CD4-positive, alpha-beta T cell (primary cell): ENCODE measurements at places on chromosomes 7 and 10.

- DNase-seq: no peak
Observed at GRCh38 chr10:71249996-71250395, 37.6 kb downstream of the UNC5B start.

DNA sequence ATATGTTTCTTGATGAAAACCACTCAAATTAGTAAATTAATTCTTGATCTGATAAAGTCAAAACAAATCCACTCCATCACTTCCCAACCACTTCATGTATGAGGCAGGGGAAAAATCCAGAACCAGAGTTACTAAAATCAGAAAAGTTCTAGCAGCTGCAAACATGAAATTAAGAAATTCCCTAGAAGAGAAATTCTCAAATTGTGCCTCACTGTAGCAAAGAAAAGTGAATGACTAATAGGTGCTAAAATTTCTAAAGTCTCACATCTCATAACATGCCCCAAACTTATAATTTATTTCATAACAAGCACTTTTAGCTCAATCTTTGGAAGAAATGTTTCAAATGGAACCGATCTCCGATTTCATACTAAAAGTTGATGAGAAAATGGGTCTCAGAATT is 345.0 kb upstream of the AOAH start:
- DNase-seq: no peak

GRCh38 chr7:115410972-115411686 is 489.2 kb downstream of the MDFIC start:
- DNase-seq: no peak

- peak; percentile 38 for DNase-seq
Observed at GRCh38 chr10:131980761-131981428, 828 bp downstream of the BNIP3 start.

- no peak for DNase-seq
Observed at GRCh38 chr10:62083412-62084267, 182.1 kb downstream of the ARID5B start.

DNA sequence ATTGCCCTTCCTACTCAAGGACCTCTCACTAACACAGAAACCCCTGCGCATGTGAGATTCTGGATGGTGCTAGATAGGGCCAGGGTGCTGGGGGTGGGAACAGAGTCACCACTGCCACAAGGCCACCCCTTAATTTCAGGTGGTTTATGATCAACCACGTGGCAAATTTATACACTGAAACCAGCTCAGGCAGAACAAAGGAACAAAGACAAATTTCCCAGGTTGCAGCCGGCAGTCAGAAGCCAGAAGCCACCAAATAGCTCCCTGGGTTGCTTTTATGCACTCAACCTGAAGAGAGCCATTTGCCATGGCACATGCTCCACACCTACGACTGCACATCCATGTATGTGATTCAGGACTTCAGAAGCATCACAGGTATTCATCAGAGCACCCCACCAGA is 2.5 kb downstream of the VOPP1 start:
- no peak for DNase-seq

GRCh38 chr7:99953649-99954048 is 22.2 kb downstream of the AZGP1 start:
- DNase-seq: no peak

DNA sequence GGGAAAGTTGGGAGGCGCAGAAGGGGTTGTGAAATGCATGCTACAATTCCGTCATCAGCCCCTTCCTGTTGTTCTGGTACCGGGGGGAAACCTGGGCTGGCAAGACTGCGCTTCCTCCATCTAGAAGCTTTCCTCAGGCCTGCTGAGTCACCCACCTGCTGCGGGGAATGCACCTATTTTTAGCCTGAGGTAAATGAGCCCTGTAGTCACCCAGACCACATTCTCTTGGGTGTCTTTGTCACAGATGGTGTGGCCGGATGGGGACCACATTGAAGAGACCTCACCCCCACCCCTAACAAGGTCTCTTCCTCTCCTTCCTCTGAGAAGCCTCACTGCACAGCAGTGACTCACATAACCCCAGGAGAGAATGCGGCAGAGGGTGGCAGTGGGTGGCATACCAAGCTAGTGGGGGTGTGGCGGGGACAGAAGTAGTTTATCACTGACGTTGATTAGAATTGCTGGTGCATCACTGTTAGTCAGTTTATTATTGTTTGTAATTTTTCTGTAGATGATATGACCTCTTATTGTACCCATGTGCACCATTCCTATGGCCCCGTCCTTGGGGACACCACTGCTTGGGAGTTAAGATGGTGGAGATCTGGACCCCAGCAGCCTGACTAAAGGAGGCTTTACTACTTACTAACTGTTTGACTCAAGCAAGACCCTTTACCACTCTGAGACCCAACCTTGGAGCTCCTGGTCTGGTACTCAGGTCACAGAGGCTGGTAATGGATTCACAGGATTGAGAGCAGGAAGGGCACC is 83.0 kb upstream of the DUSP5 start:
- peak; percentile 96 for DNase-seq

DNA sequence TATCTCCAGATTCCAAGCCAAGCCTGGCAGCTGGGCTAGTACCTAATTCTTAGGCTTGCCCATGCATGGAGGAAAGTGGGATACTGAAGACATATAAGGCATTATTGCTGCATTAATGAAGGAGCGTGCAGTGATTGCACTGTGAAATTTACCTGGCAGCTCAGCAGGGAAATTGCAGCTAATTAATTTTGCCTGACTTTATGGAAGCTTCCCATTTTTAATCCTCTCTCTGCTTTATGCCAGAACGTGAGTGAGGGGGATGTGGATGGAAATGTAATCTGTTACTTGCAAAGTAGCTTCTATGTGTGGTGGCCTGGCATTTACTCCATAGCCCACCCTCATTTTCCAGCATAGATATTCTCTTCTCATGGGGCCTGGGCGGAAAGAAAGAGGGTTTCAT is 134.9 kb downstream of the SH2D4B start:
- no peak for DNase-seq

GRCh38 chr10:127174866-127175265 is 21.5 kb downstream of the INSYN2A start:
- no peak for DNase-seq

DNA sequence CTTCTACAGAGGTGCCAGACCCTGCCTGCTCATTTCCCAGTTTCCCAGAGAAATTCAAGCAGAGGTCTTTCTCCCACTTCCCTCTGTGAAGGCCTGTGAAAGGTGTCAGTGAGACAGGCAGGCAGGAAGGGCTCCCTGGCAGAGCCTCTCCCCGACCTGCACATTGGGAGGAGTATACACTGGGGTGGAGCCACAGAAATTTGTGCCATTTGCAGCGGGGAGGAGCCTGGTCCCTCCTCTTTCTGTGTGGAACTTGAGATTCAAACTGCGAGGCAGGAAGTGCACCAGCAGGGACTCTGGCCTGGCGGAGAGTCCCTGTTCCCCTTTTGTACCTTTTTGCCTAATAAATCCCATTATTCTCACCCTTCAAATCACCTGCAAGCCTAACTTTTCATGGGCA is 54.6 kb upstream of the OPN4 start:
- peak; percentile 24 for DNase-seq

DNA sequence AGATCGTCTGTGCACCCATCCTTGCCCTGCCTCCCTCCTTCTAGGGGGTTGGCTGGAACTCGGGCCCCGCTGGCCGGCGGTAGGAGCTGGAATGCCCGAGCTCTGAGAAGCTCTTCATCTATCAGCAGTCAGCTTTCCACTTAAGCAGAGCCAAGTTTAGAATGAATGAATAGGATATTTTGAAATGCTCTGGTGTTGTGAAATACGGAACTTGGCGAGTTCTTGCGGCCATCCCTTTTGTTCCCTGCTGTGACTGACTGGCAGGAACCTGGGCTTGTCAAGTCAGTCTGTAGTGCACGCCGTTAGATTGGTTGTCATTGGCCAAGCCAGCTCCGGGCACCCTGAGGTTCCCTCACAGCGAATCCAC is 33.3 kb downstream of the FOXK1 start:
- no peak for DNase-seq

GRCh38 chr7:146414373-146414772 is 297.8 kb downstream of the CNTNAP2 start:
- DNase-seq: no peak

DNA sequence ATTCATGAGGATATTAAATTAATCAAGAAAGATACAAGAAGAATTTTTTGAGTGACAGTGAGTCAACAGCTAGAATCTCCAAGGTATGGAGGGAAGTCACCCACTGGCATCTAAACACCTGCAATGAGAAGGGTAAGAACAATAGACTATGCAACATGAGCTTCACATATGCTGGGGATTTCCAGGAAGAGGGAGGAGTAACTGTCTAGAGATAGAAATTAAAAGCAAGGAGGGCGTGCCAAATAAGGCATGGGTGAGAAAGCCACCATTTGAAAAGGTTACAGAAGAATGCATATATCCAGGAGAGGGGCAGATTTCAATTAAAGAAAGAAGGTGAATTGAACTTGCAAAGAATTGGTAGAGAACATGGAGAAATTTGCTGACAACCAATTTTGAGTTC is 365.7 kb downstream of the GPR37 start:
- DNase-seq: no peak

- no peak for DNase-seq
Observed at GRCh38 chr10:113705344-113705652, 25.6 kb downstream of the CASP7 start.

DNA sequence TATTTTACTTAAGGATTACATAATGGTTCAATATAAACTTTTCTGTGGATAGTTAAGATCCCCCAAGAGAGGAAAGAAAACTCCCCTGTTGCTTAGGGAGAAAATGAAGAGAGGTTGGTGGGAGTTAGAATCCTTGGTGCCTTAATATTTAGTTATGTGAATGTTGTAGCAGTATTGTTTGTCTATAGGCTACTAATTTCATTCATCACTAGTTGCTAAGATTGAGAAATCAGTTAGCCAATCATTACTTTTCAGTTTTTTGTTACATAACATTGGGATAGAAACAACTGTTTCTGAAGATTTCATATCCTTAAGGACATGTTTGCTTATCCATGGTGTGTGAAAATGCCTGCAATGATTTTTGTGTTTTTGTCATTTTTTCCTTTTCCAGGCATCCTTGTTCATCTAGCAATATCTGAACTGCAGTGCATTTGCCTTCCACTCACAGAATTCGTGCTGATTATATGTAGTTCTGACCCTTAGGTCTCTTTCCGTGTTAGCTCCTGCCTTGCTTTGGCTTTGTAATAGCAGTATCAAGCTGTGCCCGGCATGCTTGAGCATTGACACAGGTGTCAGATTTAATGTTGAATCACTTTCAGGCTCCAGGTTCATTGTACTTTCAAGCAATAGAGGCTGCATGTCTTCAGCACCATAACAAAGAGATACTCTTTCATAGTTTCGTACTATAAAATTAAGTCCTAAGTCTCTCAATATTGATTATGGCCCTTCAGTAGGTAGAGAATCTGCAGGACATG is 85.0 kb downstream of the PODXL start:
- no peak for DNase-seq

GRCh38 chr10:112799726-112800510 is 150.1 kb upstream of the TCF7L2 start:
- DNase-seq: no peak

- DNase-seq: no peak
Observed at GRCh38 chr7:90701771-90702170, 105.7 kb downstream of the CDK14 start.

DNA sequence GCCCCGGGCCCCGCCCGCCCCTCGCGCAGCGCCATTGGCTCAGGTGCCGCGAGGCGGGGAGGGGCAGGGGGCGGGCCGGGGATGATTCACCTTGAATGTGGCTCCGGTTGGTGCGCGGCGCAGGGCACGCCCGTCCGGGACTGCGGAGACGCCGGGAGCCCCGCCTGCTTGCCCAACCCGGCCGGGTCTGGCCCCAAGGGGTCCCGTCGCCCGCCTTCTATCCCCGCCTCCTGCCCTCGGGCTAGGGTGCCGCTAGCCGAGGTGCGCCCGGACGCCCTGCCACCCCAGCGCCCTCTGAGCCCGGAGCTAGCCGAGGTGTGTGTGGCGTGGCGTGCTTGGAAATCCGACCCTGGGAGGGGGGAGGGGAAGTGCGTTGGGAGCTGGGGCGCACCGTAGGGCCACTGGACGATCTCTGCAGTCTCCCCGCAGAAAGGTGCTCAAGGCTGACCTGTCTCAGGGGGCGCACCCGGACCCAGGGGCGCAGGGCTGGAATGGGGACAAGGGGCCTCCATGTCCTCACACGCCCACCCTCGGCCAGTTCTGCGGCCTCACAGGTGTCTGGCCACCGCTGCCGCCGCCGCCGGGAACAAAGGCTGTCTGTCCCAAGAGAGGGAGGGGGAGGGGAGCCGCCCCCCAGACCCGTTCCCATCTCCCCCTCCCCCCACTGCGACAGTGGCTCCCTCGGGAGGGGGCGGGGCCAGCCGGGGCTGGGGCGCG is 168.9 kb downstream of the NRF1 start:
- peak; percentile 41 for DNase-seq

DNA sequence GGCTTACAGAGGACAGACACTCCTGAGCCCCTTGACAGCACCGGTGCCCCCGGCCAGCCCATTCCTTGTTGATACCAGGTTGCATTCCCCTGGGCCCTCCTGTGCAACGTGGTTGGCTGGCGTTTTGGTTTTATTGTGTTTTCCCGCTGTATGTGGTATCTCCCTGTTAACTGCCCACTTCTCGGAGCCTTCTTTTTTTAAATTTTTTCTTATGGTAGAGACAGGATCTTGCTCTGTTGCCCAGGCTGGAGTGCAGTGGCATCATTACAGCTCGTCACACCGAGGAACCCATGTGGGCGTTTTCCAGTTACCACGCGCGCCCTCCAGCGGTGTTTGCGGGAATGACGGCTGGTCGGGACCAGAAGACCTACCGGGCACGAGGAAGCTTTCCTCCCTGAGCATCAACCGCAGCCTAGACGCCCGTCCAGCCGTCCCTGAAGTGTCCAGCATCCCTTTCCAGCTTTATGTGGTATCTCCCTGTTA is 16.9 kb upstream of the ZFAND2A start:
- DNase-seq: peak; percentile 80

DNA sequence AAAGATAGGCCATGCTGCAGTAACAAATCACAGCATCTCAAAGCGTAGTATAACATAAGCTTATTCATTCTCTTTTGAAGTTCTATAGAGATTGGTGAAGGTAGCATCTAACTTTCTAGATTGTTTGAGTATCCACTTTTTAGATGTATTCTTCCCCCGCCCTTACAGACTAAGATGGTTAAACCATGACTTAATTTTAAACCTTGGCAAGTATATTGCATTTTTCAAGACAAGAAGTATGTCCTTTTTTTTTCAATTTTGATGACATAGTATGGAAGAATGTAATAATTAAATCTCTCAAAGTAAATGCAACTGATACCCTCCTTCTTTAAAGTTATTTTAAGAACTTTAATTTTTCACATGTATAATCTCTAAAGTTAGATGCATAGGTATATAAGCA is 190.0 kb downstream of the KCND2 start:
- no peak for DNase-seq

- DNase-seq: peak; percentile 37
Observed at GRCh38 chr10:22712956-22713852, 1.2 kb downstream of the PIP4K2A start.

DNA sequence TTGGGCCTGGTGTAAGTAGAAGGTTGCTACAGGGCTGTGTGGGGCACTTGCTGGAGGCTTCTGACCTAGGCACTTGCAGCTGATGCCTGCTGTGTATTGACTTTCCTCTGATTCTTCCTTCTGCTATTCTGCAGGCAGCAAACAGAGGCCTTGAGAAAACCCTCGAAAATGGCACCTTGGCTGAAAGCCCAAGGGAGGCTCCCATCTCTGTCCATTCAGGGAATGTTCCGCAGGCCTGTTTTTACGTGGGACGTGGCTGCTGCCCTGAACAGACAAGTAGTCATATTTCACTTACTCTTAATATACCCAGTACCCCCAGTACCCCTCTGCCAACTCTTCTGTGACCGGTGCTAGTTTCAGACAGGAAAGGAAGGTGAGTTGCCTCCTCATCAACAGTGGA is 664.7 kb downstream of the INHBA start:
- no peak for DNase-seq
